ENCODE measurements at places on chromosomes 2 and 18.

GRCh38 chr2:44802777-44803424, 138.6 kb upstream of the SIX3 start:
- DNase-seq, result no peak

GRCh38 chr2:48283586-48284269, 246.2 kb upstream of the STON1 start:
- no peak for DNase-seq

DNA sequence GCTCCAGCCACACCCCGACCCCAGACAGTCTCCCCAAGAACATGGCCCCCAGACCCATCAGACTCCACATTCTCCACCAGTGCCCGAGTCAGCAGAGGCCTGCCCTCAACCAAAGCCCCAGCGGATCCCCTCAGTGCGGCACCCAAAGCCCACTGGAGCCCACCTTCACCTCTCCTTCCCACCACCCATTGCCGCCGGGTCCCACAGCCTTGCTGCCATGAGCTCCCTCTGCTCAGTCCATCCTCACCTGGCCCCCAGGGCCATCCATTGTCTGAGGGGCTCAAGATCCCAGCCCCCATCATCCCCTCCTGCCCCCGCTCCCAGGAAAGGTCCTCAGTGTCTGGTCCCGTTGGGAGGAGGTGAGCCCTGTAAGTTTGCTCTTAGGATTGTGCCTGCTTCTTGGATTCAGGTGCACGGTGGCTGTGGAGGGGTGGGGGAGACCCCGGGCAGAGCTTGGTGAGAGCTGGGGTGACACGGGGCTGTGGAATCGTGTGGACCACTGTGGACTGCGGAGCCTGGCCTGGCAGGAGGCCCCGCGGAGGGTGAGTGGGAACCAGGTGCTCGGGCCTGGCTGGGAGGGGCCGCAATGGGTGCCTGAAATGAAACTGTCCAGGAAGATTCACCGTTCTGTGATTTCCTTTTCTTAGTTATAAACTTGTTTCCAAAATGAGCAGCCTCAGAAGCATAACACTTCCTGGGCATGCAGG, 32.7 kb upstream of the GPC1 start:
- no peak for DNase-seq

GRCh38 chr2:150142561-150142960, 344.9 kb downstream of the RND3 start:
- DNase-seq, result no peak

DNA sequence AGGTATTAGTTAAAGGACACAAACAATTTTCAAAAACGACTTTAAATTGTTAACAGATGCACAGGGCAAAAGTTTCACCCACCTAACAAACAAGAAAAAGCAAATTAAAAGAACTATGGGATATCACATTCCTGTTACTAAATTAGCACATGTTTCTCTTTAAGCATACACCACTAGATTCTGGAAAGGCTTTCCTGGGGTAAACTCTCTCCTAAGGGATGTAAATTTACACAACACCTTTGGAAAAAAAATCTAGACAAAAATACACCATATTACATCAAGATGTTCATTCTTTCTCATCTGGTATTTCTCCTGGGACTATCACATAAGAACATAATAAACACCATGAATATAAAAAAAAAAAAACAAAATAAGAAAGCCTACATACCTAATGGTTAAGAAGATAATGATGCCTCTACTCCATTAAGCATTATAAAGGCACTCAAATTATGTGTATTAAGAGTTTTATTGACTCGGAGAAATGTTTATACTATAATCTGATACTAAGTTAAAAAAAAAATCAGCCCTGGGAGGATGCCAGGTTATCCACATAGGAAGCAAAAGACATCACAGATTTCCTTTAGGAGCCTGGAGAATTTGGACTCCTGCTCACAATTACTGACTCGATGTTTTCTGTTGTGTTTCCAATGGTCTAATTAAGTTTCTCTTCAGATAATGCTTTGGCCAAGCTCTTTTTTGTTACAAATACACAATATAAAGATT, 82.8 kb upstream of the AFF3 start:
- no peak for DNase-seq
